Esophagus squamous epithelium (tissue), 5 donors: ENCODE measurements at places on chromosomes 13 and 19. TPM values are rescaled to one million over a fixed set of nuclear protein-coding genes. Genes with fewer than 3 reads are reported as not detected.

DNA sequence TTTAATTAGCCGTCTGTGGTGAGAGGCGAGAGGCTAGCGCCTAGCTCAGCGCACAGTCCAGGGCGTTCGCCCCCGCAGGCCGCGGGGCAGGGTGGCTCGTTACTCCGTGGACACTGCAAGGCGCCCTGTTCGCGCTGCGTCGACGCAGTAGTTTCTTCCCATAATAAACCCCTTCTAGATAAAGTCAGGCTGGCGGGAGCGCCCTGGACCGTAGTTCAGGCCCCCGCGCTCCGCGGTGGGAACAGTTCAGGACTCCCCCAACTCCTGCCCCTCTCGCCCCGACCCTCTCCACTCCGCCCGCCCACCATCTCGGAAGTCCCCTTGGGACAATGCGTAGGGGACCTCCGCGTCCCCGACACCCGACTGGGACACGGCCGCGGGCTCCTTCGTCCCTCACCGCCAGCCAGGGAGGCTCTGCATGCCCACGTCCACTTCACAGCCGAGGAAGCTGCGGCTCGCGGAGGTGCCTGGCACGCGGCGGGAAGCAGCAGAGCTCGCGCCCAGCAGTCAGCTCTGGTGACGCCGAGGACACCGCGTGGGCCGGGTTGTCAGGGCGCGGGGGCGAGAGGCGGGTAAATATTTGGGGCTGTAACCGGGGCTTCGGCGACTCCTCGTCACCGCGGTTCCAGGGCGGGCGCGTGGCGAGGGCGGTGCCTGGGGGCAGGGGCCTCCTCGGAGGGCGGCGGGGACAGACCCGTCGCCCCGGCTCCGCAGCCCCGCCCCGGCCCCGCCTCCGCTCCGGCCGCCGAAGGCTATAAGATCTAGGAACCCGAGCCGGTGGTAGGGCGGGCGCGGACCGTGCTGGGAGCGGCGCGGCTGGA is at the start of gene RGCC:
Gene RGCC (plus strand): TSS at position 783 of the 821 bp plus-strand sequence. CDS start 158 bp downstream, outside the sequence.
- DNase-seq = peak; percentile 24

DNA sequence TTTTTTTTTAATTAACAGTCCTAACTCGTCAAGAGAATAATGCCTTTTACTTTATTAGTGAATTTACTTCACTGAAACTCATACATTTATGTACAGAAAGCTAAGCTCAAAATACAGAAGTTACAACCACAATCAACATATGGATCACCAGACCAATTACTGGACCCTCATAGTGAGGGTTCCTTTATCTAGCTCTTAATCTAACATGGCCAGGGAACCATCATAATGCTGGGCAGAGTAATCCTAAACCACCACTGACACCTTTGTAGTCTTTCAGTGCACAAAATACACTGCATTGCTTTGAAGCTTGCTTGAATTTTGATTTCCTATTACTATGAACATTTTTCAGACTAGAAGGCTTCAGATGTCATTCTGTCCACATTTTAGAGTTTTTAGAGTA is 1406.6 kb upstream of the PCDH9 start:
- no peak for DNase-seq

- DNase-seq = no peak
Observed at GRCh38 chr19:38736036-38736412, 8.2 kb downstream of the CAPN12 start.

The CRTC1 gene
- 1.8 TPM for total RNA-seq

The NAT14 gene
- total RNA-seq = 1.3 TPM

DNA sequence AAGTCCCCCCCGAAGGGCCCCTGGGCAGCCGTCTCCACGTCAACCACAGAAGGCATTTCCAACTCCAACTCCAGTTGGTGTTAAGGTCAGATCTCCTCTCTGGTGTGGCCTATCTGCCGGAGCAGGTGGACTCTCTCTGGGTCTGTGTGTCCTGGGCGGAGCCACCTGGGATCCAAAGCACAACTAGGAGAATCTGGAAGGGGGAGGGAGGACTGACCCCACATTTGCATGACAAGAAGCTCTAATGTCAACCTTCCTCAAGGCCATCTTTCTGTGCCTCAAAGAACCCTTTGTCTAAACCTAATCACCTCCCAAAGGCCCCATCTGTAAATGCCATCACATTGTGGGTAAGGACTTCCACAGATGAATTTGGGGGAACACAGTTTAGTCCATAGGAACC is 381.5 kb downstream of the UQCRFS1 start:
- no peak for DNase-seq

DNA sequence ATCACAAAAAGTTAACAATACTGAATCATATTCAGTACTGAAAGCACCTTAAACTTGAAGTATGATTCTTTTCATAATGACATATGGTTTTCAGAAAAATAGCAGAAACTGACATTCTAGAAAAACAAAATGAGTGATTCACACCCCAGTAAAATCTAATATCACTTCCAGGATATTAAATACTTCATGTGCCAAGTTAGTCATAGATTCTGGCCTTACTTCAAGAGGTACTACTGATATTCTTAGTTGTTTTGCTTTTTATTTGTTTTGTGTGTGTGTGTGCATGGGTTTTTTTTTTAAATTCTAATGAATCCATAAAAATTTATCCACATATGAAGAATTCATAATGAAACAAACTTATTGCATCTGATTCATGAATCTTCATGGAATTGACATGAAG is 207.9 kb upstream of the UFM1 start:
- no peak for DNase-seq
